Dorsolateral prefrontal cortex (tissue), 122 donors: ENCODE measurements at places on chromosomes 5 and 9.

DNA sequence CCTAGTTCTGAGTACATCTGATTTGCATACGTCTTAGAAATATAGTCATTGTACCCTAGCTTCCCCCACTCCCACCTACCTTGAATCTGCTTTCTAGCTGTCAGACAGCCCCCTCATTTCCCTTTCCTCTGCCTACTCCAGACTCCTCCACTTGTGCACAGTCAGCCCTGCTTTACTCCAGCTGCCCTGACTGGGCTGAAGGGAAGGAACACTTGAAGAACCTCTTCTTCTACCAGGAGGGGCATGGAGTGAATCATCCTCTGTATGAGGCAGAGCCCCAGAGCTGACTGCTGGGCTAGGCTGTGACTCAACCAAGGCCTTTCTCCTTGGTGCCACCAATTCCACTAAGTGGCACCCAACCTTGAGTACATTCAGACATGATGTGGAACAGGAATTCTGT lies 18.1 kb upstream of the ZFR start:
- no peak for DNase-seq

GRCh38 chr9:26662476-26662875 lies 230.1 kb downstream of the CAAP1 start:
- DNase-seq, result no peak

GRCh38 chr5:30324083-30324482 lies 869.4 kb upstream of the CDH6 start:
- DNase-seq, result no peak

DNA sequence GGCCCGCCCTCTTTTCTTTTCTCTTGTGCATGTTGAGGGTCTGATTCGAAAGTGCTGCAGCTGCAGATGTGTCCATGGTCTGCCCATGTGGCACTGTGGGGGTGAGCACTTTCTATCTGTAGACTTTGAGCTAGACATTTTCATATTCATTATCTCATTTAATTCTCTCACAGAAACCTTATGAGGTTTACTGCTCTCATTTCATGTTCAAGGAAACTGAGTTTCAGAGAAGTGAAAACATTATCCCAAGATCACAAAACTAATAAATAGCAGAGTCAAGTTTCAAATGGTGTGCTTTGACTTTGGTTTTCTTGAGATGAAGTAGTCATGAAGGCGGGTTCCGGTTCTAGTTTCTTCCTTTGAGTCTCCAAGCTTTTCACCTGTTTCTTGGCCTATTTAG lies 536.5 kb upstream of the ZNF462 start:
- DNase-seq, result no peak

DNA sequence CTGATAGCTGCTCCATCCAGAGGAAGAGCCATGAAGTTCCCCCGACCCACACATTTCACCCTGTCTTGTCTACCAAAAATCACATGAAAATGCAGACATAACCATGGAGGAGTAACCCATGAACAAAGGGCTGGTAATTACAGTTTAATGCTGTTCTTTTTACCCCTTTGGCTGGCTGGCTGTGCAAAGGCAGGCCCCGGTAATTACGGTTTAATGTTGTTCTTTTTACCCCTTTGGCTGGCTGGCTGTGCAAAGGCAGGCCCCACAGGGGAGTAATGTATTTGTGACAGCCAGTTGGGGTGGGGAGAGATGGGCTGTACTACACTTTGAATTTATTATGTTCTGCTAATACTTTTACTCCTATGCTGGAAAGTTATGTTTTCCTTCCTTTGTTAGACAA lies 41.7 kb downstream of the PIK3R1 start:
- no peak for DNase-seq

- DNase-seq, result no peak
These were observed 1.3 kb downstream of the ANXA1 start for GRCh38 chr9:73152953-73153352.

GRCh38 chr9:113238859-113239232 lies 17.5 kb downstream of the SLC31A1 start:
- no peak for DNase-seq

- no peak for DNase-seq
These were observed 1888.4 kb downstream of the MAT2B start for GRCh38 chr5:165393839-165394238.

DNA sequence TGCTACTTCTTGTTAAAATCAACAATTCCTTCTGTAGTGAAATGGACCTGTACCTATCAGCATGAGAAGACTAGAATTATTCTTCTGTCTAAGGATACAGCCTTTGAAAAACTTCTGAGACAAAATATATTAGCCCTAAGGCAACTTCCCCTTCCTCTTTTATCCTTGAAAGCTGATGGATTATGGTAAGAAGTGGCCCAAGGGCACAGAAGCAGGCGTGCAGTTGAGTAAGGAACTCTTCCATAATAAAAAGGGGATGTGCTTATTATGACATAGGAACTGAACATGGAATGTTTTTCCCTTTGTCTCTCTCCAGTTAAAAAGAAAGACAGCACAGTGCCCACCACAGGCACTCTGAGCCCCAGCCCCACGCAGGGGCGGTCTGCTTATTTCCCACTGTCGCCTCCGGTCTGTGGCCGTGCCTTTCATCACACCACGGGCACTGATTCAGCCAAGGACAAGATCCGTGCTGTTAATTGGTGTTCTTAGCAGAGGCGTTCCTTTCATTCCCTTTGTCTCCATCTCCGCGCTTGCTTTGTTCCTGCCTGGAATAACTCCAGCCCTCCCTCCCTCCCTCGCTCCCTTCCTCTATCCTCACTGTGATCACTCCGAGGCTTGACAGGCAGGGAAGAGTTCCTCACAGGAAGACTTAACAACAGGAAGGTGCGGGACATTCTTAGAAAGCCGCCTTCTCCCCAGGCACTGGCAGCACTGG lies 135.9 kb upstream of the OTULINL start:
- no peak for DNase-seq

- no peak for DNase-seq
These were observed 23.7 kb upstream of the FAM120A start for GRCh38 chr9:93427655-93428379.

- no peak for DNase-seq
These were observed 215.6 kb downstream of the EFNA5 start for GRCh38 chr5:107455111-107455544.

DNA sequence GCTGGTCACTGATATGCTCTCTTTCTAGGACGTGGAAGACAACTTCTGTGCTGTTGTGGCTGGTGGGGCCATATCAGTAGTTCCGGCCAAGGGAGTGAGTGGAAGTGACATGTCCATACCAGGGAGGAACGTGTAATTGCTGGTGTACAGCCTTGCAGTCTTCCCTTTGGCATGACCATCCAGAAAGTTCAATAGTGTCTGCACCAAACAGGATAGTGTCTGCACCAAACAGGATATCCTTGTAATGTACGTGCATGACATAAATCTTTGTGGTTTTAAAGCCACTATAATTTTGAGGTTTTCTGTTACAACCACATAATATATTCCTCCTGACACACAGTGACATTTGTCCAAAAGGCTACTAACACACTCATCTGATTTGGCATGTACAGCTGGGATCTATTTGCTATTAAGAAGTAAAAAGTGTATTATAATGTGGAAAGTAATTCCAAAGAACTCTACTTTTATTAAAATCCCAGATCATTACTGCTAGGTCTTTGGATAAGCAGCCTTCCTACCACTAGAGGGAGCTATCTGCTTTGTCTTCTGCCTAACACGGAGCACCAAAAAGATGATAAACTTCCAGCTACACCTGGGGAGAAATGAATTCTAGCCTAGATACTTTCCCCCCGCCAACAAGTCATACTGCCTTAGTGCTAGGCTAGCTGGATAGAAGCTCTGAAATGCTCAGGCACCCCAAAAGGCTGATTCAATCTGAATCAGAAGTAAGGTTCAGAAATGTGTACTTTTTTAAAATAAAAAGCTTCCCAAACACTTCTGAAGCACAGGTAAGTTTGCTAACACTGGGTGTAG lies 52.7 kb downstream of the RNF145 start:
- no peak for DNase-seq

DNA sequence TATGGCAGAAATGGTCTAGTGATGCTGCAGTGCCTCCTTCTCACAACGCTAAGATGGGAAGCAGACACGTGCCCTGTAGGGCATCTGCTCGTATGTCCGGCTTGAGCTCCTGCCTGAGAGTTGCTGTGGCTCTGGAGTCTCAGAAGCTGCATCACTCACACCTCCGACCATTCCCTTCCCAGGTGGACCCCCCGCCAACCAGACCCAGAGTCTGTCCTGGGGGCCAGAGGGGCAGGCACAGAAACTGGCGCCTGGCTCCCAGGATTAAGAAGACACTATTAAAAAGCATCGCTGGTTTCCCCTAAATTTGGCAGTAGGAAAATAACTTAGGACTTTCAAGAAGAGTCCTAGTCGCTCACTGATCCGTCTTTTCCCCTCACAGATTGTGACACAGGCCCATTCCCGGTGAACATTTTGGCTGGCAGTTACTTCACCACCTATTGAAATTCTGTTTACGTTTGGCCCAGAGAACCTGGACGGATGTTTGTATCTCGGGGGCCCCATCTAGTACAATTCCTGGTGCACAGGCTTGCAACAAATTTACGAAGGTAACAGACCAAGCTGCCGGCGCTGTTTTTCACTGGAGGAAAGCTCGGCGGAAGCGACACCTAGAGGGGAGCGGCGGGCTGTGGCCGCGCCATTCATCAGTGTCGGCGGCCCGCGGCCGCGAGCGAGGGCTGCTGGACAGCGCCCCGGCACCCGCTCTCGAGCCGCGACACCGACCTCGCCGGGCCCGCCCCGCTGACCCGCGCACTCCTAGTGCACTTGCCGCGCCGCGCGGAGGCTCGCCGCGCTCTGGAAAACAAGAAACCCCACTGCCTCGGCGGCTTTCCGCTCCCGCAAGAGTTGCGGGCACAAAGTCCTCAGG lies 1.6 kb downstream of the FSTL4 start:
- peak; percentile 64 for DNase-seq
